ENCODE measurements at places on chromosomes 12 and 14.

DNA sequence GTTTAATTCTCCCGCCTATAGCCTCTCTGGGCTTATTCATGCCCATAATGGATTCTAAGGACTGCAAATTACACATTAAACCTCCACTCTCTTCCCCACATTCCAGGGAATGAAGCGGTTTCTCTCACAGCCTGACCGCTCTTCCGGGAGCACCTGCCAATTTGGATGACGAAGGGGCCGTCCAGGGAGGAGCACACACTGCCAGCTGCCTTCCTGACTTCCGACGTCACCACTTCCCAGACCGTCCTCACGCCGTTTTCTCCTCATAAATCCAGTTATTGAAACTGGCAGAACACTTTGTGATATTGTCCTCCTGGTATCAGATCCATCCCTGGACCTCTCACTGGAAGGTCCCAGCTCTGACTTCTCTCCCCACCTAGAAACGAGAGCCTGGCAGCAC, 87.6 kb downstream of the GCH1 start:
- no peak for DNase-seq

DNA sequence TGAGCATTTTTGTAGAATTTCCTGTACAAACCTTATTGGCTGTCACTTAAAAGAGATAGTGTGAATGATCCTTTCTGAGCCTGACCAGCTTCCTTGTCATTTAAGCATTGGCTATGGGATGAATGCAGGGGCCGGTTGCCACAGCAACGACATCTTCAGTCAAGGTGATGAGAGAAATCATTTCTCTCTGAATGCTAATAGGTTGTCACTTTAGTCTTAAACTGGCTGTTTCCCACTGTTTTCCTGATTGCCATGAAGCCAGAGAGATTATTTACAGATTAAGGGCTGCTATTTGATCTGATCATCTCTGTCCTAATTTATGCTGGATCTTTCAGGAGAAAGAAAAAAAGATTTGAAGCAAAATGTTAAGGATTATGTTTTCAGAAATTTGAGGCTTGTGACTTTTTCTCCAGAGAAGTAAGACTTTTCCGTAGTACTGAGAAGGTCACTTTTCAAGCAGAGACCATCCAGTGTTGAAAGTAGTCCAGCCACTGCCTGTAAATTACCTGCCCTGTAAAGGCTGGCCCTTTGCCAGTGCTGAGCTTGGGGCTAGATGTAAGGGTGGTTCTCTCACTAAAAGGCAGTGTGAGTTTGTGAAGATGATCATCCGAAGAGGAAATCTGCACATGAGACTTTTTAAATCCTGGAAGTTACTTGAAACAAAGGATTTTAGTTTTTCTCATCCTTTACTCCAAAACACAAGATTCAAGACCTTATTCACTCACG, 235.6 kb downstream of the DACT1 start:
- DNase-seq: no peak

DNA sequence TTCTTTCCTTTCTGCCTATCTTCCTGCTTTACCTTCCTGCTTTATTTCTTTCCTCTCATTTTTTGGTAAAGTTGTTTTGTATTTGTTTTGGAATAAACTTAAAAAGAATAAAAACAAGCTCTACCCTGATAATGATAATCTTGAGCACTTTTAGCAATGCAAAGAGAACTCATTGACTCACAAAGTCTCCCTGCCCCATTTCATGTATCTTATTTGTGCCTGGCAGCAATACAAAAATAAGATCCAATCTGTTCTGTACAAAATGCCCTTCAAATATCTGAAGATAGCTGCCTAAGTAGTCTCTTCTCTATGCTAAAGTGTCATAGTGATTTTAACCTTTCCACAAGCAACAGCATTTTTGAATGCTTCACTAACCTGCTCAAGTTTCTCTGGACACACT, 31.1 kb upstream of the ETNK1 start:
- no peak for DNase-seq

DNA sequence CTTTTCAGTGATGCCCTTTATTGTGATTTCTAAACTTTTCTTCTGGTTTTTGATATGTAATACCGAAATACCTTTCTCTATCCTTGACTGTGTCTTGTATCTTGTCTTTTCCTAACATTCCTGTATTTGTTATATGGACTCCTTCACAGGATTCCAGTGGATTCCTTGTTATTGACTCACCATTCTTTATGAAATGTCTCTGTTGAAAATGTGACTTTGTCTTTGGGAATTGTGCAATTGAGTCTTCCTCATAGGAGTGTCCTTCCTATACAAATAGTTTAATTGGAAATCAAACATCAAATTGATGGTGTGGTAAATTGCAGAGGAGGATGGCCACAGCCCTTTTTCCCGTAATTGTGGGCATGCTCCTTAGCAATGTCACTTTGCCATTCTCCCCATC, 296.6 kb upstream of the KITLG start:
- no peak for DNase-seq

- no peak for DNase-seq
These were observed 18.3 kb upstream of the SMIM10L1 start for GRCh38 chr12:11152725-11153124.

DNA sequence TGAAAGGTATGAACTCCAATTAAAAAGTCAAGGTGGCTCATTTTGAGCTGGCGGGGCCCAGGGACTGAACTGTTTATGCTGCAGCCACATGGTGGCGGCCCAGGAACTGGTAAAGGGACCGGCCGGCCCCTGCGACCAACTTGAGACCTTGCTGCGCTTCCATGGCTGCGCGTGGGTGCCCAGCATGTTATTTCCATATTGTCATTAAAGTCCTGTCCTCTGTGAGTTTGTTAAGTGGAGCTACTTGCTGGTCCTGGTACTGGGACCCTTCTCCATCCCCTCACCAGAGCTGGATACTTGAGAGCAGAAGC, 62.3 kb downstream of the BEGAIN start:
- no peak for DNase-seq

DNA sequence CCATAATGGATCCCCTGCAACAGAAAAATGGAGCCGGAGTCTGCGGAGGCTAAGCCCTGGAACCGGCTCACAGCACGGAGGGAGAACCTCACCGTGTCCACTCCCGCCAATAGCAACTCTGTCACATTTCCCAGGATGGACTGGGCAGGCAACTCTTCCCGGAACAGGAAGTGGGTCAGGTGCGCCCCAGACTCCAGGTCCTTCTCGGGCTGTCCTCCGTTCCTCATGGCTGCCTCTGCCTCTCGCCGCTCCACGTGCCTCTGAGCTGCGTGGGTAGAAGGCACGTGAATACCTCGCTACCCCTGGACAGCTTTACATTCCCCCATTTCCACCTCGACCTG, 2.2 kb downstream of the CYP27B1 start:
- DNase-seq: no peak

- no peak for DNase-seq
These were observed 573 bp downstream of the ARL6IP4 start for GRCh38 chr12:122981036-122981471.

DNA sequence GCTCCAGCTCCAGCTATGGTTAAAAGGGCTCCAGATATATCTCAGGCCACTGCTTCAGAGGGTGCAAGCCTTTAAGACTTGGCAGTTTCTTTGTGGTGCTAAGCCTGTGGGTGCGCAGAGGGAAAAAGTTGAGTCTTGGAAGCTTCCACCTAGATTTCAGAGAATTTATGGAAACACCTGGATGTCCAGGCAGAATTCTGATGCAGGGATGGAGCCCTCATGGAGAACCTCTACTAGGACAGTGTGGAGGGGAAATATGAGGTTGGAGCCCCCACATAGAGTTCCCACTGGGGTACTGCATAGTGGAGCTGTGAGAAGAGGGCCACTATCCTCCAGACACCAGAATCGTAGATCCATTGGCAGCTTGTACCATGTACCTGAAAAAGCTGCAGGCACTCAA, 69.9 kb downstream of the SDR9C7 start:
- no peak for DNase-seq

- DNase-seq: no peak
These were observed 536 bp upstream of the WNT1 start for GRCh38 chr12:48977290-48978281.

GRCh38 chr14:50064993-50065392, 51.4 kb downstream of the VCPKMT start:
- no peak for DNase-seq

DNA sequence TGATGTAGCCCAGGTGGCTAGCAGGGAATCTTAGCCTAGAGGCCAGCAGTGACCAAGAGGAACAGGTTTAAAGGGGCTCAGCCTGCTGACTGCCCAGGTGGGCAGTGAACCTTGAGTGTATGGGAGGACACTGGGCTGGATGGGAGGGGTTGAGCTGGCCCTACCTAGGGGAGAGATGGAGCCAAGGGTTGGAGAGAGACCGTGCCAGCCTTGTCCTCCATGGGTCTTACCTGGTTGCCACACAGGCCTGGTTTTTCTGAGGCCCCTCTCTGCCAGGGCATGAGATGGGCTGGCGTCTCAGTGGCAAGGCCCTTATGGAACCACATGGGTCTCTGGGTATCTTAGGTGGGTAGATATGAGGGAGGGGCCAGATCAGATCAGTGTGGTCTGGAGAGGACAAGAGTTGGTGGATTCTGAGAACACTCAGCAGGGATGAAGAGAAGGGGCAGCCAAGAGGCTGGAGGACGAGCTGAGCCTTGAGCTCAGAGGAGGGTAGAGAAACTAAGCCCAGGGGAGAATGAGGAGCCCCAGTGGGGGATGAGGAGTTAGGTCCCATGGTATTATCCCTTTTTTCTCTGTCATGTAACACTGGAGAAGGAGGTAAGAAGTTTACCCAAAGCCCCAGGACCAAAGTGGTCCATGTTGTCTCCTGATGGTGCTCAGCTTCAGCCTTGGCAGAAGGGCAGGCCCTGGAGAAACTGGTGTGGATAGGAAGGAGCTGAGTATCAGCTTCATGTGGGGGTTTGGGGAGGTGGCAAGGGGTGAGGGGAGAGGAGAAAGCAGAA, 3.7 kb downstream of the GZMB start:
- no peak for DNase-seq

- DNase-seq: no peak
These were observed 43.8 kb downstream of the RIMBP2 start for GRCh38 chr12:130672089-130672820.

GRCh38 chr12:9667403-9668160, 1.9 kb upstream of the CLEC2D start:
- DNase-seq: no peak

DNA sequence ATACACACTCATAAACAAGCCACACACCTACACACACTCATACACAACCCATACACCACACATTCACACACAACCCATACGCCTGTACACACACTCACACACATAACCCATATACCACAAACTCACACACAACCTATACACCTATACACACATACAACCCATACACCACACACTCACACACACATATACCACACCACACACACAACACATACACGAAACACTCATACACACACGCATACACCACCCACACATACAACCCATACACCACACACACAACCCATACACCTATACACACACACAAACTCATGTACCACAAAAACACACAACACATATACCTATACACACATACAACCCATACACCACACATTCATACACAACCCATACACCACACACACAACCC, 164.3 kb downstream of the TMEM121 start:
- no peak for DNase-seq

DNA sequence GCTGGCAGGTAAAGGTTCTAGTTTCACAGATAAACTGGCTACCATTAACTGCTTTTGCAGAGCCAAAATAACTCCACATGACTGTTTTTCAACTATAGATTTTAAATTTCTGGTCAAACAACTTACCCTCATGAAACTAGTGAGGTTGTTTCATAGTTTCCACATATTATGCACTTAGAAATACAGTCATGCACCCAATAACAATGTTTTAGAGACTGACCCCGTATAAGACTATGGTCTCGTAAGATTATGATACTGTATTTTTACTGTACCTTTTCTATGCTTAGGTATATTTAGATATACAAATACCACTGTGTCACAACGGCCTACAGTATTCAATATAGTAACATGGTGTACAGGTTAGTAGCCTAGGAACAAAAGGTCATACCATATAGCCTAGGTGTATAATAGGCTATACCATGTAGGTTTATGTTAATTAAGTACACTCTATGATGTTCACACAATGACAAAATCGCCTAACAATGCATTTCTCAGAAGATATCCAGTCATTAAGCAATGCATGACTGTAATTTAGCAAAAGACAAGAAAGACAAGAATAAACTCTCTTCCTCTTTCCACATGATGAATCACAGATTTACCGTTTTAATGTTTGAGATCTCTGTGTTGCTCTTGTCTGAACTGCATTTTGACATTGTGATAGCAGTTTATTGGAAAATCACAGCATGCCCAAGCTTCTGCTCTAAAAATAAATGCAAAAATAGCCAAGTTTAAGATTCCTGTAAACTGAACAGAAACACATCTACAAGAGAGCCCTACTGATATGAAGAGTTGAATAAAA, 17.1 kb downstream of the DICER1 start:
- no peak for DNase-seq

DNA sequence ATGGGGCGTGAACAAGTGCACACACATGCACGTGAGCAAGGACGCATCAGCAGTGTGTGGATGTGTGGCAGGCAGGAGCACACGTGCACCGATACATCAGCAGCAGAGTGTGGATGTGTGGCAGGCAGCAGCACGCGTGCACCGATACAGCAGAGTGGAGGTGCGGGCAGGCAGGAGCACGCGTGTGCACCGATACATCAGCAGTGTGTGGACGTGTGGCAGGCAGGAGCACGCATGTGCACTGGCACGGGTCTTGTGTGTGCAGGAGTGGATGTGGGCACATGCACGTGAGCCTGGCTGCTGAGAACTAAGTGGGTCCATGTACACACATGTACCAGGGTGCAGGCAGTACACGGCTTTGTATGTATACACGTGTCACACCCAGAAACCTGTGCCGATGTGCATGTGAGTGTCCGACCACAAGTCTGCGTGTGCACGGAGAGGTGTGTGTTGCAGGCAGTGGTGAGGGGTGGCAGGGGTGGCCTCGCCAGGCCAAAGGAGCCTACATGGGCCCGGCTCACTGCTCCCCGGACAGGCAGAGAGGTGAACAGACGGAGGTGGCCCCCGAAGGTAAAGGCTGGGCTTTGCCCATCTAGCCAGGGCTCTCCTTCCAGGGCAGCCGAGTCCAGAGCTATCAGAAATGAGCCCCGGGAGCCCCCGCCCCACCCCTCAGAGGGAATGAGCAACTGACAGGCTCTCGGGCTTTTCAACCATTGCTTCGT, 53.9 kb downstream of the RFLNA start:
- no peak for DNase-seq

- DNase-seq: no peak
These were observed 47.0 kb upstream of the ERGIC2 start for GRCh38 chr12:29427964-29428363.
